ENCODE measurements at places on chromosomes 7 and 10.

DNA sequence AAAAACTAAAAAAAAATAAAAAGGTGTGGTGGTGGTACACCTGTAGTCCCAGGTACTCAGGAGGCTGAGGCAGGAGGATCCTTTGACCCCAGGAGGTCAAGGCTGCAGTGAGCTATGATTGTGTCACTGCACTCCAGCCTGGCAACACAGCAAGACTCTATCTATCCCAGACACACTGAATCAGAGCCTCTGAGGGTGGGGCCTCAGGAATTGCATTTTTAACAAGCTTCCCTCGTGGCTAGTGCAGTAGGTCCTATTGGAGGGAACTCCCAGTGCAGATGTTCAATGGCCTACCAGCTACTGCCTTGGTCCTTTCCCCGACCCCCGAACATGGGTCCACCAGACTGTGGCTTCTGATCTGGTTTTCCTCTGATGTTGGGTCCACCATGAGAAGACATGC, 14.9 kb downstream of the STRA8 start:
- DNase-seq: no peak

GRCh38 chr7:38686888-38687287, 55.7 kb upstream of the AMPH start:
- peak; percentile 79 for DNase-seq

GRCh38 chr7:50682079-50682478, 100.6 kb downstream of the GRB10 start:
- DNase-seq: peak; percentile 69

- peak; percentile 22 for DNase-seq
These were observed 1.1 kb upstream of the CSGALNACT2 start for GRCh38 chr10:43136995-43137716.

DNA sequence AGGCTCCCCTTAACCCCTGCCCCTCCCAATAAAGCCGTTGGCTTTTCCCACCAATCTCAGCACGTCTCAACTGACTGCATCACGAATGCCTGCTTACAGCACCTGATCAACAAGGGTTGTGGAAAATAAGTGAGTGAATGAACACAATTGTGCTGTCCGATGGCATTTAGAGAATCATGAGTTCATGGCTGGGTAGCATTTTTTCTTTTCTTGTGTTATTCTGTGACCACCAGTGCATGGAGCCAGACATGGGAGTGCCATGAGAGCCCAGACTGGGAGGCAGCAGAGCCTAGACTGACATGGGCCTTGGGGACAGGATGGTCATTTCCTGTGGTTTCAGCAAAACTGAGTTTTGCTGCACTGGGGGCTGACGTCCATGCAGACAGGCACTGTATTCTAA, 254.1 kb upstream of the IGFBP3 start:
- DNase-seq: no peak

DNA sequence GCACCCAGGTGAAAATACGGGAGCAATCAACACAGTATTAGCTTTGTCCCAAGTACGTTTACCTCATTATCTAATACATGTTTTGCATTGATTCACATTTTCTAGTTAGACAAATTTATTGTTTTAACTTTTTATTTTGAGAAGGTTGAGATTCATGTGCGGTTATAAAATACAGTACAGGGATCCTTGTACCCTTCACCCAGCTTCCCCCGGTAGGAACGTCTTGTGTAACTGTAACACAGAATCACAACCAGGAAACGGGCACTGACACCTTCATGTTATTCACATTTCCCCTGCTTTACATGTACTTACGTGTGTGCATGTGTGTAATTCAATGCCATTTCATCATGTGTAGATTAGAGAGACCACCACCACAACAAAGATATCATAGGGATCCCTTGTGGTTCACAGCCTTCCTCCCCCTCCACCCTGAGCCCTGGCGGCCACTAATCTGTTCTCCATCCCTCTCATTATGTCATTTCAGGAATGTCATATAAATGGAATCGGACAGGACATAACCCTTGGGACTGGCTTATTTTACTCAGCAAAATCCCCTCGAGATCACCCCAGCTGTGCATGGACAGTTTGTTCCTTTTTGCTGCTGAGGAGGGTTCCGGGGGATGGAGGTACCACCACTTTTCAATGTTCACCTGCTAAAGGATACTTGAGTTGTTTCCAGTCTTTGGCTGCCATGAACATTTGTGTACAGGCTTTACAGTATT, 46.5 kb upstream of the C10orf71 start:
- DNase-seq: no peak

GRCh38 chr7:150993511-150993910, 2.7 kb downstream of the NOS3 start:
- DNase-seq: no peak

DNA sequence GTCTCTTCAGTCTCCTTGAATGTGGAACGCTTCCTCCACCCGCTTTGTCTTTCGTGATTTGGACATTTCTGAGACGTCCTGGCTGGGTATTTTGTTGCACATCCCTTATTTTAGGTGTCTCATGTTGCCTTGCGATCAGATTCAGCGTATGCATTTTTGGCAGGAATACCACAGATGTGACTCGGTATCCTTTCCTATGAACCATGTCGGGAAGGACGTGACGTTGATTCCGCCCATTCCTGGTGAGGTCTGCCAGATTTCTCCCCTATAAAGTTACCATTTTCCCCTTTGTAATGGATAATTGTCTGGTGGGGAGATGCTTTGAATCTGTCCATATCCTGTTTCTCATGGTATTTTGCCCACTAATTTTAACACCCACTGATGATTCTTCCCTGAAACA, 49.6 kb downstream of the RBM17 start:
- no peak for DNase-seq

DNA sequence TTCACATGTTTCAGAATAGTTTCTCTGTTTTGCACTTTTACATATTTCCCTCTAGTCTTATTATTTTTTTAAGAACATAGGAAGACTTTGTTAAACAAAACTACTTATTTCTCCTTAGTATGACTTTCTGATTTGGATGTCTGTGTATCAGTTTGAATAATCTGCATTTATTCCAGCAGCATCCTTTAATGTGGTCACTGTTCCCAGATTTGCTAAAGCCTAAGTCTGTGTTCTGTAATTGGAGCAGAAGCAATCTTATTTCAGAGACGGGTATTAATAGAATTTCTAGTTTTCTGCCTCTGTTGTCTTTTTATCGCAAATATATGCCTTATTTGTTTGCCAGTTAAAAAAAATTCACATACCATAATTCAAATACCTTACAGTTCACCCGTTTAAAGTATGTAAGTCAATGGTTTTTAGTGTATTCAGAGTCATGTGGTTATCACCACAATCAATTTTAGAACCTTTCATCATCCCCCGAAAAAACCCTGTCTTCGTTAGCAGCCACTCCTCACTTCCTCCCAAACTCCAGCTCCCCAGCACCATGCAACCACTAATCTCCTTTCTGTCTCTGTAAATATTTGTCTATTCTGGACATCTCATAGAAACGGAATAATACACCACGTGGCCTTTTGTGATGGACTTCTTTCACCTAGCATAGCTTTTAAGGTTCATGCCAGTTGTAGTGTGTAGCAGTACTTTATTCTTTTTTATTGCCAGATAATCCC, 58.7 kb downstream of the INPP5F start:
- no peak for DNase-seq

GRCh38 chr7:42469341-42469740, 232.3 kb upstream of the GLI3 start:
- DNase-seq: no peak

GRCh38 chr10:2118201-2118600, 380.9 kb upstream of the ADARB2 start:
- no peak for DNase-seq

Measured in MCF 10A (cell line).